ENCODE measurements at places on chromosomes 4 and X. TPM values are rescaled to one million over a fixed set of nuclear protein-coding genes. Genes with fewer than 3 reads are reported as not detected.

GRCh38 chrX:105483011-105483410, 262.5 kb upstream of the TEX13A start:
- no peak for DNase-seq

DNA sequence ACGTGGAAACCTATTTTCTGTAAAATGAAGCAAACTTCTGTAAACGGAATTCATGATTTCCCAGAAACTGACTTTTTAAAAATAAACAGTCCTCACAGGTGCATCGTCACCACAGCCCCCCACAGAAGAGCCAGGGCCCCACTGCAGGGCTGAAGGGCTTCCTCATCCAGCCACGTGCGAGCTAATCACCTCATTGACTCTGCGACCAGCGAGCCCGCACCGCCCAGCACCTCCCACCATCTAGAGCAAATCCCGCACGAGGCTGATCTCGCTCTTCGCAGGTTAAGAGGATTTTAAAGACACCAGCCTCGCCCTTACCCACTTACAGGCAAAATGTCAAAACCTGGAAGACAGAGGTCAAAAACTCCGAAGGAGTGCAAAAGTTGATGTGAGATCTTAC, 14.8 kb downstream of the PPP2R3B start:
- no peak for DNase-seq

DNA sequence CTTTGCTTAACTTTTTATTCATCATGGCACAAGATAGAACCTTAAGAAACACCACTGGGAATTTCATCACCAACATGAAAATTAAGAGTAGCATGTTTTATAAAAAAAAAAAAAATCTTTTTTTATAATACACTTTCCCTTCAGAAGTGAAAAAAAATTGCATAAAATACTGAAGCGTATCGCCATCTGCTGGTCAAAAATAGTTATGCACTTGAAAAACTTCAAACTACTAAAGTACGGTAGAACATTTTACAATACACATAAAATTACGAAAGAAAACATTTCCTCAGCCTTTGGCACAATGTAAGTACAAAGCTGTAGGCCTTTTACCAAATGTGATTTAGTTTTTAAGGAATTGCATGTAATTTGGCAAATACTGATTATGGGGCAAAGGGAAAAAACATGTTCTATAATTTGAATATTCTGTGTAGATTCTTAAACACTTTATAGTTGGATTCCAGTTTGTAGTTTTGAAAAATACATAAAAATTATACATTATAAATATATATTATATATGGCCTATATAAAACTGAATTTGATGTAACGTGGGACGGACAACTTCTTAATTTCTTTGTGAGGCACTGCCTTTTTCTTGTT, 26.5 kb downstream of the HCCS start:
- peak; percentile 4 for DNase-seq

DNA sequence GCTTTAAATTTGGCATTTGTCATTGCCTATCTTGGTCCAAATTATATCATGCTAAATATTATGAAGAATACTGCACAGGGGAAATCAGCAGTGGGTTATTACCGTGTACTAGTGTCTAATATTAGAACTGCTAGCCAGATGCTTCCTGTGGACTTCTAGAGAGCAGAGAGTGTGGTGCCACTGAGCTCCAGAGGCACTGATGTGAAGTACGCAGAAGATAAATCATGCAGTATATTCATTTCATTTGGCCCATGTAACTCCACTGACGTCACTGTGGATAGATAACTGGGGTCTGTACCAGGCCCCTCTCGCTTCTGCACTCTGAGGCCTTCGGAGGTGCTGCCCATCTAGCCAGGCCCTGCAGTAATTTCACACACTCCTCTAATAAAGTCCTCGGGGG, 80.0 kb downstream of the ALPK1 start:
- DNase-seq = no peak

DNA sequence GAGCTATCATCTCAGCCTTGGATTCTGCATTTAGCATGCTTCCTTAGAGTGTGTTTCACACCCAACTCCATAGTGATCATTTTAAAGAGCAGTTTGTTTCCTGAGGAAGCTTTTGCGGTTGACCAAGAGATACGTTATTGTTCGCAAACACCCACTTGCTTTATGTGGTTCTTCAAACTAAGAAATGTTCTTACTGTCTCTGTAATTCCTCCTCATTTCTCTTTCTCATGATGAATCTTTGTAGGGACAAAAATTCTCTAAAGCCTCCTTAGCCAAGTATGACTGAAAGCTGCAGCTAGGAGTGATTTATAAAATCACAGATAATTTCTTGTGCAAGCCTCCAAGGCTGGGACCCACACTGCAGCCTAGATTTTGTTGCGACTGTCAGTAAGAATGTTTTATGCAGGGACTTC, 10.0 kb downstream of the TNIP3 start:
- no peak for DNase-seq

DNA sequence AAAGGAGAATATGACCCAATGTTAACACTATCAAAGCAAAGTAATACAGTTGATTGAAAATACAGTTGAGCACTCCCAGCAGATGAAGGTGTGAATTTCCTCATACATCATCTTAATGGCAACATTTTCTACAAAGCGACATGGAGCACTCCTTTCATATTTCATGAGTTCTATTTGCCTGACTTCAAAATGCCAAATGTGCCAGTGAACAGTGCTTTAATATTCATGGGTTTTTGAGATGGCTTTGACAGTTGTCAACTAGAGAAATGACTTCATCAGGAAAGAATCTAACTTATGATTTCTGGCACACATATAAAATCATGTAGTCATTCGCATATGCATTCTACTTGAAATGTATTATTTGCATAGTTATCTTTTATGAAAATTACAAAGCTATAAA, 222.4 kb downstream of the GALNTL6 start:
- no peak for DNase-seq

Gene NDNF
- total RNA-seq = 0.29 TPM

DNA sequence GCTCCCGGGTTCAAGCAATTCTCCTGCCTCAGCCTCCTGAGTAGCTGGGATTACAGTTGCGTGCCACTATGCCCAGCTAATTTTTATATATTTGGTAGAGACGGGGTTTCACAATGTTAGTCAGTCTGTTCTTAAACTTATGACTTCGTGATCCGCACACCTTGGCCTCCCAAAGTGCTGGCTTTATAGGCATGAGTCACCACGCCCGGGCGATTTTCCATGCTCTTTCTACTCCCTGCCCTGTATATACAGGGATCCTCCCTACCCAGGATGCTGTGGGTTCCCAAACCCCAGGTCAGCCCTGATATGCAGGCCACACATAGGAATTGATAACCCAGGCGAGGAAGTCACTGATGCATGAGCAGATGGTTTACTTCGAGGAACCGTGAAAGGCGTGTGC, 31.4 kb downstream of the SSX5 start:
- no peak for DNase-seq

DNA sequence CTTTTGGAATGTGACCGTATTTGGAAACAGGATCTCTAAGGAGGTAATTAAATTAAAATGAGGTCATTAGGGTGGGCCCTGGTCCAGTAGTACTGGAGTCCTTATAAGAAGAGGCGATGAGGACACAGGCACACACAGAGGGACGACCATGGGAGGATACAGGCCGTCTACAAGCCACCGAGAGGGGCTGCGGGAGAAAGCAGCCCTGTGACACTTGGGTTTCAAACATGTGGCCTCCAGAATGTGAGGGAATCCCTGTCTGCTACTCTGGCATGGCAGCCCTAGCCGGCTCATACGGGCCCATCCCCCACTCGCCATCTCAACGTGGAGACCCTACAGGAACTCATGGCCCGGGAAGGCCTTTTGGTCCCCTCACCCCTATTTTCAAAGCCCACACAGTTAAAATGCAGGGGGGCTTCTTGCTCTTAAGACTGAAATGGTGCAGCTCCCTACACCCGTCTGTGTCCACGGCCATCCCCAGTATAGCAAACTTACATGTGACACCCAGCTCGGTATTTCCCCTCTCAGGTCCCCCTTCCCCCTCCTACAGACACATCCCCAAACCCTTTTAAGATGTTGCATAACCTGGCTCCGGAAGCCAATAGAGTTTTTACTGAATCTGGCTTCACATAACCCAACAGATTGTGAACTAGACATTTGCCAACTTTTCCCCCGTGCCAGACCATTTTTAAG, 124.1 kb upstream of the TBL1X start:
- no peak for DNase-seq

- DNase-seq = no peak
These were observed 326.0 kb upstream of the F9 start for GRCh38 chrX:139204571-139204897.

Gene FAM47E
- total RNA-seq = 0.57 TPM

GRCh38 chr4:35102066-35102465, 1142.2 kb downstream of the ARAP2 start:
- DNase-seq = no peak

- peak; percentile 37 for DNase-seq
These were observed 9.7 kb upstream of the MAGEA4 start for GRCh38 chrX:151902813-151903591.

DNA sequence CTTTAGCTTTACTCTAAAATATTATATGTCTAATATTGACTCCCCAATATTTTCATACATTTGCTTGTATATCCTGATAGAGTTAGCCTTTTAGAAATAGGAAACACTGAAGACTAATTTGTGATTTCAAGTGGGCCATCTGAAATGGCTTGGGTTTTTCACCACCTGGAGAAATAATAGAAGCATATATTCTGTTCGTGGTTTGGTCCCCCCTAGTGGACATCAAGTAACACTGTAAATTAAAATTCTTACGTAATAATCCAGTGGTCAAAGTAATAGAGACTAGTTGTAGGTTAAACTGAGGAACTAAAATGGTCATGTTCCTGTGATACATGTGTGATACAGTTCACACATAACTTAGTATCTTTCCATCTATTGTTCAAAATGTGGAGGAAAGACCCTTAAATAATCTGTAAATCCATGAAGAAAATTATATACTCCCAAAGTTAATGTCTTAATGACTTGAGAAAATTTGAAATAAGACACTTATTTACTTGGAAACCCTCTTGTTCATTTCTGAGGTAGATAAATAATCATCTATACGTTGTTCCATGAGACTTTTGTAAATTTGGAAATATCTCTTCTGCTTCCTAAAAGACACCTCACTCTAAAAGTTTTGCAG, 79.8 kb upstream of the SMARCAD1 start:
- peak; percentile 21 for DNase-seq

DNA sequence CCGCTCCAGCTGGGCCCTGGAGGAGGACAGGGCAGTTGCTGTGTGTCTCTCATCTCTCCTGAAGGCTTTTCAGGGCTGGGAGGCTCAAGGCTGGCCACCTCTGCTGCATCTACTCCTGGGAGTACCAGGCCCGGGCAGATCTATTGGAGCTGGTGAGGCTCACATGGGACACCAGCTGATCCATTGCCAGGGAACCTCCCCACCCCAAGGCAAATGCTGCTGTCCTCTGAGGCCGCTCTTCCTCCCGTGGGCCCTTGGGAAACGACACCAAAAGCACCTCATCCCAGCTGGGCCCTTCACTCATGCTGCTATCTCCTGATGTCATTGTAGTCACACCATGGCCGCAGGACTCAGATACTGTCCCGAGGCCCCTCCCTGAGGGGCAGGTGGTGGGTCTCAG, 3.6 kb downstream of the UBL4A start:
- no peak for DNase-seq

- no peak for DNase-seq
These were observed 606.8 kb upstream of the ATOH1 start for GRCh38 chr4:93221771-93222170.

Gene VCX
- not detected for total RNA-seq

DNA sequence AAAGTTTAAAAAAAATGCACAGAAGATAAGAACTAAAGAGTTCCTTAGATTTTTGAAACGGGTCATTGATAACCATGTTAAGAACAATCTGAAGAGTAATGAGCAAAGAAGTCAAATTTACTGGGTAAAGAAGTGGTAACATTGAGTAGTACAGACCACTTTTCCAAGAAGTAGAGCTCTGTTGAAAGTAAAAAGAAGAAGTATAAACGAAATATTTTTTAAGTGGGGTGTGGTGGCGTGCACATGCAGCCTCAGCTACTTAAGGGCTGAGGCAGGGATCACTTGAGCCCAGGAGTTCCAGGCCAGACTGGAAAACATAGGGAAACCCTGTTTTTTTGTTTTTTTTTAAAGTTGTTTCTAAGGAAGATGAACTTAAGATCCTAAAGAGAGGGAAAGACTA, 68.5 kb downstream of the UBA6 start:
- DNase-seq = no peak

DNA sequence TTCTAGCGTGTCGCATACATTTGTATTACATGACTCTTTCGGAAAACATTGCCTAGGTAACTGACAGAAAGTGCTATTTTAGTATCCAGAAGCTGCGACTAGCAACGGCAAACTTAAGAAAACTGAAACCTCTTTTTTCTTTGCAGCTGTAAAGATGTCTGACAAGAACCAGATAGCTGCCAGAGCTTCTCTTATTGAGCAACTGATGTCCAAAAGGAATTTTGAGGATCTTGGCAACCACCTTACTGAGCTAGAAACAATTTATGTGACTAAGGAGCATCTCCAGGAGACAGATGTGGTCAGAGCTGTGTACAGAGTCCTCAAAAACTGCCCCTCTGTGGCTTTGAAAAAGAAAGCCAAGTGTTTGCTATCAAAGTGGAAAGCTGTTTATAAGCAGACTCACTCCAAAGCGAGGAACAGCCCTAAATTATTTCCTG, 9.4 kb downstream of the TCEANC start:
- DNase-seq = no peak

DNA sequence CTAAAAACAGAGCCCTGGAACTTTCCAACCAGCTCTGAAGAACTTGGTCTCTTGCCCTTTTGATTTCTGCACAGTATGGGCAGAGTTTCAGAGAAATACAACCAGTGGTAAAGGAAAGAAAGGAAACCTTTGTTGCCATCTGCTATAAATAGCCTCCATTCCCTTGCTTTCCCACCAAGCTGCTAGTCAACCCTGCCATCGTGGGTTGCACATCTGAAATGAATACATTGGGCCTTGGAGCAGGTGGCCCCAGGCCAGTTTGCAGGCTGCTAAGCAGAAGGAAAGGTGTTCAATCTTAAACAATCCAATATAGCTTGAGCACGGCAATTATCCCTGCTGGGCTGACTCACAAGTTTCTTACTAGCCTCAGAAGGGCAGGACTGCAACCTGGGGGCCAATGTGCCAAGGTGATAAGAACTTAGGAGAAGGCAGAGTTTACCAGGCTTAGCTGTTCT, 142.5 kb downstream of the PPARGC1A start:
- no peak for DNase-seq

DNA sequence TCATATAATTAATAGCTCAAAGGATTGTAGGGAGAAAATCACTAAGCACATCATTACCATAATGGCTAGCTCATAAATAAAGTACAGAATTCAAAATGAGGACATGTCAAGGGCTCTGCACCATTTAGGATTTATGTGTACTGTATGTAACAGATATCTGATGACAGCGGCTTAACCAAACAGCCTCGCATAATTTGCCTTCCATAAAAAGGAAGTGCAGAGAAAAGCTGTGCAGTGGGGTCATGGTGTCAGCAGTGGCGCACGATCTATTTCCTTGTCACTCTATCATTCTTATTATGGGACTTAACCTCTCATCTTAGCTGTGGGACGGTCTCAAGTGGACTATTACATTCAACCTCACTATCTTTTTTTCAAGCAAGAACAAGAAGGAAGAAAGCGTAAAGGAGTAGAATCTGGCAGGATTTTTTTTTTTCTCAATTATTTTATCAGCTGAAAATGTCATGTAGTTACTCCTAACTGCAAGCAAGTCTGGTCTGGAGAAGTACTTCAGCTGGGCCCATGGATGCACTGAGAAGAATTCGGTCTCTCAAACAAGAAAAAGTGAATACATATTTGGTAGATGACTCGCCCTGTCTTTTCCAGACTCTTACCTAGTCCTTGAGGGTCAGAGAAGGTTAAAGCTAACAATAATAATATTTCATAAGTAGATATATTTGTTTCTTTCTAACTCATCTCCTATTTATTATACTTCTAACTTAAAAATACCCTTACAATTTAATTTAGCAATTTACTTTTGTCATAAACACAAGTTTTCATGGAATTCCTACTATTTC, 94.6 kb downstream of the COX18 start:
- no peak for DNase-seq
